ENCODE measurements at places on chromosomes 6 and 20.

DNA sequence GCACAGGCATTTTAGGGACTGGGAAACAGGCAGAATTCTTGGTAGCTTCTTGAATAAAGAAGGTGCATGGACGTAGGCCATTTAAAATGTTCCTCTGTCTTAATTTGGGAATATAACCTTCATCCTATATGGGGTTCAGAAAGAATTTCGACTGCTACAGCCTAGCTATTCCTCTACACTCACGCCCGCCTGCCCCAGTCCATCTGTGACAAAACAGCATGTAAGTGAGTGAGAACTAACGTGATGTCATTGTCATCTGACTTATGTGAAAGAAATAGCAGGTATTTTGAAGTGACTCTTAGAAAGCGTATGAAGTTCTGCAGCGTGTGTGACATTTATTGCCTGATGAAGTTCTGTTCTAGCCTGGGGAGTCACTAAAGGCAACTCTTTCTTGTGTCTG lies 52.2 kb upstream of the SLC22A1 start:
- DNase-seq: no peak

DNA sequence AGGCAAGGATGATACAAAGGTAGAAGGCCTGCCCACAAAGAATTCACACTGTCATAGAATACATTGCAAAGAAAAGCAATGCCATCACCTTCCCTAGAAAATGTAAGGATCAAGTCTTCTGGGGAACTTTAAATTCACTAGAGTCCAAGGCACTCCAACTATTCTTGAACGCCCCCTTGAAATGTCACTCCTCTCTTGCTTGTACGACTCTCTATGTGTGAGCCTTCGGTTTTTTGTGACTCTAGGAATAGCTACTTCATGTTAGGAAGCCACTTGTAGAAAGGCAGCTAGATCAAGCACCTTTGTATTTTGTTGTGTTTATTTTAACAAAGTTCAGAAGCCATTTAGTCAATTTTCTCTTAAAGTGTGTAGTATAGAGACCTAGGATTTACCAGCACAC lies 159.2 kb upstream of the ARID1B start:
- DNase-seq: no peak

DNA sequence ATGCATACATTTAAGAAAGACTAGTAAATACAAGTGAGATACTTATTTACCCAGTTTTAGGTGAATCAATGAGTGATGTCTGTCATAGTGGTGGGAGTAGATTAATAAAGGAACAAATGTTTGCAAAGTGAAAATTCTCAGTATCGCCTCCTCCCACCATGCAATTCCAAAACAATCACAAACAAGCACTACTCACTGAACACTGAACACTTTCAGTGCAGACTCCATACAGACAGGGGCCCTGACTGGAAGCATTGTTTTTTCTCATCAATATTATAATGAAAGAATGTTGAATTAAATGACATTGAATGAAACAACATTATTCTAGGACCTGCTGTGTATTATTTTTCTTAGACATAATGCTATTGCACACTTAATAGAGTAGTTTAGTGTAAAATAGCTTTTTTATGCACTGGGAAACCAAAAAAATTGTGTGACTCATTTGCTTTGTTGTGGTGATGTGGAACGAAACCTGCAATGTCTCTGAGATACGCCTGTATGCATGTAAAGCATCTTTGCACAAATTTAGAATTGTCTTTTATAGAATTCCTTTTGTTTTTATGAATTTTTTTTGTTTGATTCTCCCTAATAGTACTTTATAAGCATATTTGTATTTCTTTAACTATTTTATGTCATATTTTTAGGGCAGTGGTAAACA lies 317.5 kb downstream of the UTRN start:
- no peak for DNase-seq

DNA sequence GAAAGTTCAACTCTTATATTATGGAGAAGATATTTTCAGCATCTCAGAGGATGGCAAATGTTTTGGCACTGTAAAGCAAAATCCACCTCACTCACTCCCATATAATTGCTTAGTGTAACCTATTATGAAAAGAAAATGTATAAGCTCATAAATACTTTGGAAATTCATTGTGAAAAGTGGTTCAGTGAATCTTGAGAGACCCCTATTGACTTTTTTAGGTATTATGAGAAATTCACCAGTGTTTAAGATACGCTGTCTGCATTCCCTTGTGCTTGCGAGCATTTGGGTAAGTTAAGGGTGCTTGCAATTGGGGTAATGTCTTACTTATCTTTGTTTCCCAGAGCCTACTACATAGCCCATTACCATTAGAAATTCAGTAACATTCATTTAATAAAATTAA lies 66.3 kb upstream of the BMP5 start:
- no peak for DNase-seq

- no peak for DNase-seq
Observed at GRCh38 chr6:131029626-131030297, 33.3 kb downstream of the EPB41L2 start.

DNA sequence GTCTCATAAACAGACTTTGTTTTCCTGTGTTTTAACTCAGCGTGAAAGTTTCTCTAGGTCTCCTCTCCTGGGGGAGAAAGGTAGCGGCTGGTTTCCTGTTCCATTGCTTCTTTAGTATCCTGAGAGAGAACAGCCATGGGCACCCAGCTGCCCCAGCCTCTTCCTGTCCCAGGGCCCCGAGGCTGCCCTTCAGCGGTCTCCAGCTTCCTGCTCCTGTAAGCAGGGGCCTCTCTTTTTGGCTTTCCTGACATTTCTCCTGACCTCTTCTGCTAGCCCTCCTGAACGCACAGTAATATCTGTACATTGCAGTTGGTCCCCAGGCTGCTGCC lies 2.4 kb upstream of the SSTR4 start:
- DNase-seq: no peak

- DNase-seq: no peak
Observed at GRCh38 chr6:95866732-95867131, 149.0 kb upstream of the FUT9 start.
